Lower leg skin (tissue), 4 donors: ENCODE measurements at places on chromosomes 3 and 15. TPM values are rescaled to one million over a fixed set of nuclear protein-coding genes. Genes with fewer than 3 reads are reported as not detected.

The SPTSSB gene
- 105 TPM for total RNA-seq

The RASL12 gene
- total RNA-seq: 1.7 TPM

The SEMA5B gene
- 1.8 TPM for total RNA-seq

The ARL14 gene
- 0.49 TPM for total RNA-seq

The SLC22A14 gene
- total RNA-seq: not detected

The CAND2 gene
- 0.63 TPM for total RNA-seq

The CSPG4 gene
- total RNA-seq: 9.8 TPM

The CPLX3 gene
- total RNA-seq: 0.23 TPM

The ROPN1 gene
- total RNA-seq: not detected

The ERICH6 gene
- total RNA-seq: not detected

DNA sequence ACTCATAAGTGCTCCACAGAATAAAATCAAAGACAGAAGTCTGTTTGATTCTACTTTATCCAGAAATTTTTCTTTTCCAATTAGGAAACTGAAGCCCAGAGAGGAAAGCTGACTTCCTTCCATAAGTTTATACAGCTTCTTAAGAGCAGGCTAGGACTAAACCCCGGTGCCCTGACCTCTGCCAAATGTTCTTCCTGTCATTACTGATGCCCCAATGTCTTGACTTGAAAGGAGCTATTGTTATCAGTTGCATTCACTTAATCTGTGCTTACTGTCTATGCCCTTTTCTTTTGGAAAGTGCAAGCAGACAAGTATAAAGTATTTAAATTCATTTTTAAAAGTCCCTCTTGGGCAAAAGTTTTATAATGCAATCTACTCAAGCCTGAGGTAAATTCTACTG is 18.1 kb downstream of the CD200 start:
- no peak for DNase-seq

DNA sequence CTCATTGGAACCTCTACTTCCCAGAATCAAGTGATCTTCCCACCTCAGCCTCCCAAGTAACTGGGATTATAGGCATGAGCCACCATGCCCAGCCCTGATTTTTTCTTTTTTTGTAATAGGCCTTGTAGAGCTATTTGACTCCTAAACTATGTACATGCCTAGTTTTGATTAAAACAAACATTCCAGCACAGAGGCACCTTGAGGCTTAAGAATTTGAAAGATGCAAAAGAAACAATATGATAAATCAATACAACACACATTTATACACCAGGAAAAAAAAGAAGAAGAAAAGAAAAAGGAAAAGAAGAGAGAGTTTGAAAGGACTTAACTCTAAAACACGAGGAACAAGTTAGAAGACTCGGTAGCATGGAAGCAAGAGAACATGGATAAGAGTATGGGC is 13.9 kb upstream of the FRMD5 start:
- no peak for DNase-seq

DNA sequence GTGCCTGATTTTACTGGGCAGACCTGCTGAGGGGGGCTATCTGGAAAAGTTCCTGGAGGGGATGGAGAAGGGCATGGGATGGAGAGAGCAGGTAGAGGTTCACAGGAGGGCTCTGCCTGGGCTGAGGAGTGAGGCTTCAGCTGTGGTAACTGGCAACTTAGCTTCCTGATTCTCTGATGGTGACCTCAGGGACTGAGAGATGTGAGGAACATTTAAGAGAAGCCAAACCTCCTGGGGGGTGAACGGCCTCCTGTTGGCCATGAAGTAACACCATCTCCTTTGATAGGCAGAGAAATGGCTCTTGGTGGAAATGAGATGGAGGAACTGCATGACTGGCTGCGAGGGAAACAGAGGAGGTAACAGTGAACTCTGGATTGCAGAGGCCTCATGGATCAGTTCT is 97.3 kb upstream of the ROPN1 start:
- no peak for DNase-seq

GRCh38 chr15:80251428-80252120 is 439 bp downstream of the CTXND1 start:
- peak; percentile 79 for DNase-seq

- DNase-seq: no peak
These were observed 868.8 kb downstream of the NTRK3 start for GRCh38 chr15:87387766-87388165.

- no peak for DNase-seq
These were observed 352 bp upstream of the TMF1 start for GRCh38 chr3:69052472-69052898.

DNA sequence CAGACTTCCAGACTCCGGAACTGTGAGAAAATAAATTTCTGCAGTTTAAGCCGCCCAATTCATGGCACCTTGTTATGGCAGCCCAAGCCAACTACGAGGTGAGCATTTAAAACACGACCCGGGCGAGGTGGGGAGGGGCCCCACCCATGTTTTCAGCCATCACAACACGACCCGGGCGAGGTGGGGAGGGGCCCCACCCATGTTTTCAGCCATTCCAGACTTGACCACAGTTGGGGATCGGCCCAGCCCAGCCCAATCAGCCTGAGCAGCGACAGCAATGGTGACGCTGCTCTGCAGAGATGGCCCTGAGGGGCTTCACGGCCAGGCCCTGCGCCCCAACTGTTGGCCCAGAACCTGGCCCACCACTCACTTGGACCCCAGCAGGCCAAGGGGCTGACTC is 93.1 kb downstream of the ATP10A start:
- no peak for DNase-seq

DNA sequence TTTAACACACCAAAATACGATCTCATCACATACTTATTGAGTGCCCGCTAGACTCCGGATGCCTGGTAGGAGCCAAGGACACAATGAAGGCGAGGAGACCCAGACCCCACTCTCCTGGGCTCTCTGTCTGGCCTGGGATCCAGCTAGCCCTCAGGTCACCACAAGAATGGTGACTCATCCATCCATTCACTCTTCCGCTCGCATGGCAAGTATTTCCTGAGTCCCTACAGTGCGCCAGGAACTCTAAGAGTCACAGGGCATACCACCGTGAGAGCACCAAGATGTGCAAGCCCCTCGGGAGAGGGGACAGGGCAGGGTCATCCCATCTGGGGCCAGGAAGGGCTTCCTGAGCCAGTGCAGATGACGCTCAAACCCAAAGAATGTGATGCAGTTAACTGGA is 101.6 kb upstream of the PRR20G start:
- no peak for DNase-seq

DNA sequence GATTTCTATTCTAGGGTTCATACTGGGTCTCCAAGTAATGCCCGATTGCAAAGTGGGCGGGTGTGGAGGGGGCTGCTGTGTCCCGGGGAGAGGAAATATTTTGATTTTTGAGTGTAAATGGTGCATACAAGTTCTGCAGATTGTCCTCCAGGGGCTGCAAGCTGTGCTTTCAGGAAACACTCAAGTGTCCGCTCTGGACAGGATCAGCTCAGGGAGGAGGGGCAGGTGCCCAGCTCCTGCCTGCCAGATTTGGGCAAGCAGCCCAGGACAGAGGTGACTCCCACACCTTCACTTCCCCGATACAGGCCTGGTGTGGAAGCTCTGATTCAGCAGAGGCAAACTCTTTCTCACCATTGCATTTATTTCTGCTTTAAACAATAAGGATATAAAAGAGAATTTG is 142.7 kb downstream of the ALDH1A2 start:
- DNase-seq: no peak

- no peak for DNase-seq
These were observed 106.2 kb downstream of the TMCO5A start for GRCh38 chr15:38040615-38041014.

DNA sequence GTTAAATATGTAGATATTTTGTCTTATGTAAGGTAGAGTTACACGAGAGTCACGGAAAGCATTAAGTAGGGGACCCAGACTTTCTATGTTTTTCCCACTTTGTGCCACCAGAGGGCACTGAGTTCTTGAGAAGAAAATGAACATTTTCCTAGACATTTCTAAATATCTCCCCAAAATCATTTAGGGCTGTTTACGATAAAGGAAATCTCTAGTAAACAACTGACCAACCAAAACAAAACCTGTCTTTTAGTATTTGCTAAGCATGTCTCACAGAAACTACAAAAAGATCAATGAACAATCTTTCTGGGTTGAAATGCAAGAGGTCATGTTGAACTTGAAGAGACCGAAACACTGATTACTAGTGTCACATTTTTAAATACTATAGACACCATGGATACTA is 16.1 kb downstream of the POU1F1 start:
- DNase-seq: no peak

GRCh38 chr3:148756311-148756710 is 58.6 kb downstream of the AGTR1 start:
- DNase-seq: no peak

DNA sequence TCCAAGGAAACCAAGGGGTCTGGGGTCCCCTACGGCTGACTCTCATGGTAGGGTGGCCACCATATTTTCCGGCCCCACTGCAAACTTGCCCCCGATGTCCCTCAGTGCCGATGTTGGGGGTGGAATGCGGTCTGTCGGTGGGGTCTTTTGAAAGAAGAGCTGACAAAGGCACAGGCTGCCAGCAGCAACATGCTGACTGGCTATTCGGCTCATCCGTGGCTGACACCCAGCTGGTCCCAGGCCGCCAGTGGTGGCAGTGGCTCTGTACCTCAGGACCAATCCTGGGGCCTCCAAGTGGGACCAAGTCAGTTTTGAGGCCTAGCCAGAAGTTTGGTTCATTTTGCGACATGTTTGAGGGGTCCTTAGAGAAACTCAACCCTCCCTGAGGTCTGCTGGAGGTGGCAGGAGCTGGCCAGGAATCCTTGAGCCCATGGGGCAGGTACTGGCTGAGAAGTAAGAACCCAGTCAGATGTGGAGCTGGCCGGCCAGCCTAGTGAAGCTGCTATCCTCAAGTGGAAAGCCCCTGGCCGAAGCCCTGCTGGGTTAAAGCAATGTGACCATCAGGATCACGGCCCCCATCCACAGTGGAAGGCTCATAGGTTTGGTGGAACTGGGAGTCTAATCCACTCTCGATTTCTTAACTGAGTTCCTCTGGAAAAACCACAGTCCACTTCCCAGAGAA is 17.8 kb downstream of the BMF start:
- DNase-seq: no peak

GRCh38 chr3:49900491-49901153 is 3.1 kb downstream of the MST1R start:
- peak; percentile 63 for DNase-seq

DNA sequence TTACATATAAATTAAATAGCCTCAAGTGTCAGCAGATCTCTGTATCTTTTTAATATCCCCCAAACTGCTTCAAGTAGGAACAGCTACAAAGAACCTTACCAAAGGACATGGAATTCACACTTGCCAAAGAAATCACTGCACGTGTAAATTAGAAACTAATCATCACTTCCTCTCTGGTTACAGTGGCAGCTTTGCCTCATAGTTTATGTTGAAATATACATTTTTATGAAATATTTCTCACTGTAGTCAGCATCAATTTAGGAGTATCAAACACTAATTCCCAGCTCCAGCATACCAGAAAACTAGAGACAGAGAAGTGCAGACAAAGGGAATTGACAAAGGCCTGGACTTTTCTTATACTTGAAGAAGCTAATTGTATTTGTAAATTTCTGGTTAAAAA is 260.9 kb downstream of the TIGIT start:
- DNase-seq: no peak

GRCh38 chr15:71366926-71367325 is 251.7 kb downstream of the THSD4 start:
- DNase-seq: no peak

GRCh38 chr15:82303956-82304777 is 41.5 kb downstream of the SAXO2 start:
- DNase-seq: no peak

DNA sequence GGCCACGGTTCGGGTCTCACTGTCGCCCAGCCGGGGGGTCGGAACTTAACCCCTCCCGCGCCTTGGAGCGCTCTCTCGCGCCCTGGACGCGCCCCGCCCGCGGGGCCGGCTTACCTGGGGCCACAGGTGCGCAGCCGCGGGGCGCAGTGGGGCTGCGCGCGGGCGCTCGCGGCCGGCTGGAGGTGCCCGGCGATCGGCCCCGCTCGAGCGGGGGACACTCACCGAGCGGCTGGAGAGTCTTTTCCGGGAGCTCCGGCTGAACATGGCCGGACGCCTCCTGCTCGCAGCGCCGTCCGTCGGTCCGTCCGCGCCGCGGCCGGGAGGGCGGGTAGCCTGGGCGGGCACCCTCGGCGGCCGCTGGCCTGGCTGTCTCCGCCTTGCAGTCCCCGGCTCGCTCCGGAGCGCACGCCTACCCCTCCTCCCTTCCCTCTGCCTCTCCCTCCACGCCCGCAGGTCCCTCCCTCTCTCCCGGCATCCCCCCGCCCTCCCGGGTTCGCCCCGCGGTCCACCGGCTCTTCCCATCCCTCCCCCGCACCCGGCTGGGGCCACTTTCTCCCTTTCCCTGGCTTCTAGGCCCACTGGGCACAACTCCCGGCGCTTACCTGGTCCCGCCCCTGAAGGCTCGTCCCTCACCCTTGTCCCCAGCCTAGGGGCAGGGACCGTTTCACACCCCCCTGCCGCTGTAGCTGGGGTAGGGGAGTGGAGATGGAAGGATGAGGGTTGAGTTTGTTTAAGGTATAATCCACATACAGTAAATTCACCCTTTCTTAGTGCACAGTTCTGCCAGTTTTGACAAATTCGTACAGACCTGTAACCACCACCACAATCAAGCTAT is 220.1 kb upstream of the PRICKLE2 start:
- DNase-seq: no peak

DNA sequence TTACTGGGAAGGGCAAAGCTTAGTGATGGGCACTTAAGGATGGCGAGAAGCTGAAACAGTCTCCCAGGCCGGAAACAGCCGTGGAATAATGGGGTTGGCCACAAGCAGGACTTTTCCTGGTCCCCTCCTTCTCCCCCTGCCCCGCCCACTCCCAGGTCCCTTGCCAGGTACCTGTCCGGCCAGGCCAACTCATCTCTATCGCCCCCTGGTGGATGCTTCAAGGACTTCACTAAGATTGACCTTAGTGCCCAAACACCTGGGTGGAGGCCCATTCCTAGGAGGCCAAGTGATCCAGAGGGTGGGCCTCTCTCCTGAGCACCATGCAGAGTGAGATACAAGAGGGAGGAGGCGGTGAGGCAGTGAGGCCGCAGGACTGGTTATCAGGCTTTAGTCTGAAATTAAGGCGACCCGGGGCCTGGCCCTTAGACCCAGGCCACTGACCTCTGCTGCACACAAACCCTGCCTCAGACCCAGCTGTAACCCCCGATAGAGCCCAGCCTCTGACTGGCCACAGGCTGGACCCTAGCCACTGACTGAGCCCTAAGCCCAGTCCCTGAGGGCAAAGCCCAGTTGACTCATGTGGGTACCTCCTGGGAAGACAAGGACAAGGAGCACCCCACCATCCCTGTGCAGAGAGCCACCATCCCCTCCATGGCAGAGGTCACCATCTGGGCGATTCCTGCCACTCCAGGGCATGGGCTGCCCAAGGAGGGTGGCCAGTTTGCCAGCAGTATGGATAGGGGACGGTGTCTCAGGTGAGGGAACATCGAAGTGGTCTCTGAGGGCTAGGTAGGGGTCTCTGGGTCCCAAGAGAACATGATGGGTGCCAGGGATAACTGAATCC is 37.6 kb downstream of the VIPR1 start:
- peak; percentile 42 for DNase-seq

DNA sequence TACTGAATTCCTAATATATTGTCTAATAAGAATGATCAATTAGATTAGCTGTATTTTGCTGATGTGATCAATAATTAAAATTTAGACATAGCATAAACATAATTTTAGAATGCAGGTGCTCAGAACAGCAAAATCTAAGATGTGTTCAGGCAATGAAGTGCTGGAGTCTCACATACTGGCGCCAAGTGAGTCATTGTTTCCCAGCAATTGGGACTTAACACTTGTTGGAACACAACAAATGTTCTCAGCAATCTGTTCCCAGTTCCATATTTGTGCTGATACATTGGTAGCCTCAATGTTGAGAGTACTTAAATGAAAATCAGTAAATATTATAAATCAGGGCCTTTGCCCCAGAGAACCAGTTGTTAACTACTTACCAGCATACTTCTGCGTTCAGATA is 619.0 kb downstream of the ROBO1 start:
- DNase-seq: no peak

GRCh38 chr15:49415149-49415548 is 7.9 kb upstream of the FGF7 start:
- DNase-seq: no peak
